ENCODE measurements at places on chromosomes 7 and 10.

GRCh38 chr10:25392132-25392531, 217.3 kb downstream of the GPR158 start:
- DNase-seq: no peak

DNA sequence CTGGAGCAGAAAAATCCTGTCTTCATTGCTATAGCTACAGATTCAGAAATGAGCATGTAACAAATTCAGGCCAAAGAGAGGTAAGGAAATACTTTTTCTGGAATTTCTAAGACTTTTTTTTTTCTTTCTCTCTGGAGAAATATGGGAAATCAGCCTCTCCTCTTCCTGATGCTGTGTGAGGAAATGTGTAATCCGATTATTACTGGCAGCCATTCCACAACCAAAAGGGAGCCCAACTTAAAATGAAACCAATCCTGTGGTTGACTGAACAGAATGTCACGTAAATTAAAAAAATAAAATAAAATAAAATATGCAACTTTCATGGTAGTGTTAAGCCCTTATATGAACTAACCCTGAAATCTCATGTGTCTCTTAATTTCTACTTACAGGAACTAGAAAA, 10.7 kb upstream of the POT1 start:
- DNase-seq: no peak

- peak; percentile 18 for DNase-seq
Observed at GRCh38 chr7:7641129-7641663, 644 bp downstream of the UMAD1 start.

- DNase-seq: no peak
Observed at GRCh38 chr10:45091968-45092367, 91.2 kb downstream of the ZNF22 start.

DNA sequence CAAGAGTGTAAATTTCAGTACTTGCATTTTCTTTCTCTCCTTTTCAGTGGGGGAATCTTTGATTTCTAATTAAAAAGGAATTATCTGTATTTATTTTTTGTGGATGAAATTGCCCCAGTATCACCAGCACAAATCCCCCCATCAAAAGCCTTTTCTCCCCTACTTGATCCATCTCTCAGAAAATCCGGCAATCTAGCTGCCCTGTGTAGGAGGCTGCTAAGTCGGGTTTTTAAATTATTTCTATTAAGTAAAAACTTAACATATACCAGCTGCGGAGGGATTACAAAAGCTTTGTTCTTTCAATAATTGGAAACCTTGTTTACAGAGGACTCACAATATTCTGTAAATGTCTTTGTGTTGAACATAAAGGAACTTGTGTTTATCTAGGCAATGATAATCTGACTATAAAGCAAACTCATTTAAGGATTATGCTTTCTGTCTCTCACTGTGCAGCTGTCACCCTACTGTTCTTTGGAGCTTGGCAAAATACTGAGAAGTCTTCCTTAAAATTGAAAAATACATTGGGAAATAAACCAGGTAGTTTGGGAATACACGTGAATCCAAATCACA, 177.4 kb upstream of the PRR15 start:
- no peak for DNase-seq

DNA sequence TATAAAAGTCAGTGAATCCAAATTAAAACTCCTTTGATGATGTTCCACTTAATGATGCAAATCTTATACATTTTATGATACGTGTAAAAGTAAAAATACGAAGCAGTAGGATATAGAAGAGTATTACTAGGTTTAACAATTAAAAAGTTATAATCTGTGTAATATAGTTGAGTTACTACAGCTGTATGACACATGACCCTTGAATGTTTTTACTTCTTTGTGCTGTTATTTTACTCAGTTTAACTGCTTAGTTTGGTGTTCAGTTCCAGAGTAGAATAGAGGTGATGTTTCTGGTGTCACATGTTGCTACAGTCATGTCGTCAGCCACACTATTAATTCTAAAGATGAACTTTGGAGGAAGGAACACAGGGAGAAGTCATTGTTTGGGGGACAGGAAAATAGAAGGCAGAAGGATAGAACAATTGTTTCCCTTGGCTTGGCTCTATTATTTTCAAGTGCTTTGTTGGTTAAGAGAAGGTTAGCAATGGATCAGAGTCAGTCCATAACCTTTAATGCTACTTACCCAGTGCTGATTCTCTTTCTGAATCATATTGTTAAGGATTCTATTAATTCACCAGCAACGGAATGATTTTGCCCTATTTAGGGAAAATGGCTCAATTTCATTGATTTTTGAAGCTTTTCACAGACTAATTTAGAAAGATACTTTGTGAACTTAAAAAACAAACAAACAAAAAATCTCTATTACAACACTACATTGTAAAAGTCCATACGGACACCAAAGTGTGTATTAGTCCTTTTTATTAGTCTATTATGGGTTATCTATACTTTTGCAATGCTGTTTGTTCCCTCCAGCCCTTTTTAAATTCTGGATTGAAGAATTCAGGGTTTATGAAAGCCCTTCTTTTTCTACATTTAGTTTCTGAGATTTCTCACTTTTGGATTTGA, 73.4 kb downstream of the CPED1 start:
- no peak for DNase-seq

GRCh38 chr10:91536111-91536510, 96.8 kb downstream of the PPP1R3C start:
- peak; percentile 66 for DNase-seq

- DNase-seq: no peak
Observed at GRCh38 chr7:112271162-112271561, 64.7 kb downstream of the ZNF277 start.
